Activated T-cell treated with anti-CD3 and anti-CD28 coated beads, Interleukin-2, amount 50 U/mL, for 48 hours (primary cell): ENCODE measurements at places on chromosomes 1 and 21.

- no peak for DNase-seq
These were observed 356.4 kb upstream of the PLXNA2 start for GRCh38 chr1:208600456-208601190.

DNA sequence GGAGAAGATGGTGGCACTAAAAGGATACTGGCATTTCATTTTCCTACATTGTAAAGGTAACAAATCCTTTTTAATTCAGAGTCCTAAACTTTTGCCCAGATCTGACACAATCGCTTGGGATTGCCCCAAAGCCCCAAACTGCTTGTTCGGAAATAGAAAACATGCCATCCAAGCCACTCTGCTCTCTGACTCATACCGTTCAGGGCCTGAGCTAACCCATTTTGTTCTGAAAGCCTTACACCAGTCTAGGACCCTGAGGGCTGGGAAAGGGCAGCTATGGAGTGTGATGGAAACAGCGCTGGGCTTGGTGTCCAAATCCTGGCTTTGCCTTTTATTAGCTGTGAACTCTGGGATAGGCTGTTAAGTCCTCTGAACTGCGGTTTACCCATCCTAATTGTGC is 159.4 kb upstream of the UBE2U start:
- no peak for DNase-seq

DNA sequence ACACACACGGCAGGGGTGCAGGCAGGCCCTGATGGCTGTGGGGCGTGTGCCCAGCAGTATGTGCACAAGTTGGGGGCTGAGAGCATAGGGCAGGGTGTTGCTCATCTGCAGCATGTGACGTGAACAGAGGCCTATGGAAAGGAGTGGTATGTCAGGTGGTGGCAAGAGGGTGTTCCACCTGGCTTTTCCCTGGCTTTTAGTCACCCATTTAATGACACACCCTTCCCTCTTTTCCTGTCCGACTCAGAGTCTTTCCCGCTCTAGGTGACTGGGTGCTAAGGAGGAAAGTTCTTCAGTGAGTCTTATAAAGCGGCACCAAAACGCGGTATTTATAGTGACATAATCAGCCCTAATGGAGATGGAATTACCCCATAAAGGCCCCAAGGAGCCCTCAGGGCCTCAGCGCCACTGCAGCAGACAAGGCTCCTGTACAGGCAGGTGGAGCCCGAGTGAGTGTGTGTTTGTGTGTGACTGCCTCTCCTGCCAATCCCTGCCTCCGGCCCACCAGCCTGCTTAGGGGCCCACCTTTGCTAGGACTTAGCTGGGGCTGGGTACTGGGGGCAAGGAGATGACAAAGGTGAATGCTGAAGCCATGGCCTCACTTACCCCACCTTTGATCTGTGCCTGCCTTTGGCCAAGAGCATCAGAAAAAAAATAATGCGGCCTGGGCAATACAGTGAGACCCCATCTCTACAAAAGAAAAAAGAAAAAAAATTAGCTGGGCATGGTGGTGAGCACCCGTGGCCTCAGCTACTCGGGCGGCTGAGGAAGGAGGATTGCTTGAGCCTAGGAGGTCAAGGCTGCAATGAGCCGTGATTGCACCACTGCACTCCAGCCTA is 3.3 kb upstream of the EPHA2 start:
- DNase-seq: no peak

DNA sequence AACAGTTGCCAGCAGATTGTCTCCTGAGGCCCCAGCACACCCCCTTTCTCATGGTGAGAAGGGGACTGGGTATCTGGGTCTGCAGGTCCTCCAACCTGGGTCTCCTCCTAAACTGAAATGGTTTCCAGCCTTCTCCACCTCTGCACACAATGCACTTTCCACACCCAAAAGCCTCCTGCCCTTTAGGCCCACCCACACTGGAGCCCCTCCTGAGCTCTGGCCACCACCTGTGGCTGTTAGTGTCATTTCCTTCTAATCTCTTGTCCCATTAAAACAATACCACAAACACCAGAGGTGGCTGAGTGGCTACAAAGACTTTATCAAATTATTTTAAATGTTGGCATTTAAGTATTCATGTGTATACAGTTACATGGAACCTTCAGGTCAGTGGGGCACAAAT is 11.5 kb downstream of the GPR3 start:
- DNase-seq: no peak

DNA sequence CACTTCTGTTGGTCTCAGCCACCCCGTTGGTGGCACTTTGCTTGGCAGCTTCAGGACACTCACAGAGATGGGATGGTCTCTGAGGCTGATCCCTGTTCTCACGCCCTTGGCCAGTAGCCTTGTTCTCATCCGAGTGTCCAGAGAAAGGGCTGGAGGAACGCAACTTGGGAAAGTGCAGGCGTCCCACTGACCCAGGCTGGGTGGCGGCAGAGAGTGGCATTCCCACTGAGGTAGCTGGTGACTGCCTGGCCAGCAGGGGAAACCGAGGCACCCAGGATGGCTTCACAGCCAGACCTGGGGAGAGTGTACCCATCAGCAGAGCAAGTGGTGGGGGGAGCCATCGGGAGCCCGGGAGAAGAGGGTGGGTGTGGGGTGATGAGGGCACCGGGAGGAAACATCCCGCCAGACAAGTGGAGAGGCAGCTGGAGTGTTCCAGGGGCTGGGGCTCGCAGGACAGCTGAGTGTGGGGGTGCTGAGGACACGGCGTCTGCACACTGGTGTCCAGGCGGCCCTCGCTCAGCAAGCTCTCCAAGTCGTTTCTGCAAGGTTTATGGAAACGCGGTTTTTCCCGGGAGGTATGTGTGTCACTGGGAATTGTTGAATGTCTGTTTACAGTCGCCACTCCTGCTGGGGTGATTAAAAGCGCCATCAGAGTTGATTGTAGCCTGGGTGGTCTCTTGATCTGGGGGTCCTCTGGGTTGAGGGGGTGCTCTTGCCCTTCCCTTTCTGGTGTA is 97.8 kb downstream of the SIK1 start:
- DNase-seq: no peak

GRCh38 chr1:59788825-59789224 is 25.9 kb upstream of the HOOK1 start:
- DNase-seq: no peak

DNA sequence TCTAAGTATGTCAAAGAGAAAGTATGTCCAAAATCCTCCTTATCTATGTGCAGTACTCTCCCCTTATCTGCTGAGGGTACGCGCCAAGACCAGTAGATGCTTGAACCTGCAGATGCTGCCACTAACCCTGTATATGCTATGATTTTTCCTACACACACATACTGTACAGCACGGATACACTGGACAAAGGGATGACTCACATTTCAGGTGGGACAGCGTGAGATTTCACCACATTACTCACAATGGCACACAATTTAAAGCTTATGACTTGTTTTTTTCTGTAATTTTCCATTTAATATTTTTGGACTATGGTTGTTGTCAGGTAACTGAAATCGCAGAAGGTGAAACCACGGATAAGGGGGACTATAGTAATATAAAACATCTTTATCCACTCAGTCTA is 4.1 kb downstream of the ORC1 start:
- DNase-seq: no peak

DNA sequence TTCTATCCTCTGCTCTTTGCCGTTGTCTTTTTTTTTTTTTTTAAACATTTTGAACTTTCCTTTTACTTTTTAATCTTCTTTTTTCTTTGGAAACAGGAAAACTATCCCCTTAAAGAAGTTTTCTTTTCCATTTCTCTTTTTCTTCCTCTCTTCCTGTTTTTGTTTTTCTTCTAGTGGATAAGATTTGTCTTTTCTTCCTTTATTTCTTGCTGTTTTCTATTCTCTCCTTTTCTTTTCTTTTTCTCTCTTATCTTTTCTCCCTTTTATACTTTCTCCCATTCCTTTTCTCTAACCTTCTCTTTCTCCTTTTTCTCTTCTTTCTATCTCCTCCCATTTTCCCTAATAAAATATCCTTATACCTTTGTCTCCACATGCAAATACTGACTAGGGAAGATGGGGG is 46.2 kb downstream of the PEX14 start:
- DNase-seq: no peak

DNA sequence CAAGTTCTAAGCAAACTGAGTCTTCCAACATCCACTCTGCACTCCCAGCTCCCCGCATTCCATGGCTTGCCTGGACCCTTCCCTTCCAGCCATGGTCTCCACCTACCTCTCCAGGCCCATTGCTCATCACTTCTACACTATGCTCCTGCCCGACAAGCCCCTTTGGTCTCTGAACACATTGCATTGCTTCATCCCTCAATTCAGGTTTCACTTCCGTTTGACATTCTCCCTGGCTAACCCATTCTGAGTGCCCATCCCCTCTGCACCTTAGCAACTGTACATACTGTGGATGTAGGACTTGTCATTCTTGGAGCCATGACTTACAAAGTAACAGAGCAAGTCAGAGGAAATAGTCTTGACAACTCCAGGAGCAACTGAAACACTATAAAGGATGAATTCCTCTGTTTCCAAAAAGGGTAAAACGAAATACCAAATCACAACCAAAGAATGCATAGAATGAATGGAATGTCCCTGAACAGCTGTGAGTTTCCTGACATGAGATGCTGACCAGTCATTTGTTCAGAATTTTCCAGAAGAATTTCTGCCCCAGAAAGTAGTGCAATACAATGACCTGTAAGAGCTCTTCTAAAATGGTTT is 66.7 kb downstream of the KCNJ6 start:
- DNase-seq: no peak

- no peak for DNase-seq
These were observed 186.3 kb downstream of the NFIA start for GRCh38 chr1:61268546-61269240.

GRCh38 chr1:151514366-151514765 is 3.2 kb downstream of the CGN start:
- DNase-seq: no peak

DNA sequence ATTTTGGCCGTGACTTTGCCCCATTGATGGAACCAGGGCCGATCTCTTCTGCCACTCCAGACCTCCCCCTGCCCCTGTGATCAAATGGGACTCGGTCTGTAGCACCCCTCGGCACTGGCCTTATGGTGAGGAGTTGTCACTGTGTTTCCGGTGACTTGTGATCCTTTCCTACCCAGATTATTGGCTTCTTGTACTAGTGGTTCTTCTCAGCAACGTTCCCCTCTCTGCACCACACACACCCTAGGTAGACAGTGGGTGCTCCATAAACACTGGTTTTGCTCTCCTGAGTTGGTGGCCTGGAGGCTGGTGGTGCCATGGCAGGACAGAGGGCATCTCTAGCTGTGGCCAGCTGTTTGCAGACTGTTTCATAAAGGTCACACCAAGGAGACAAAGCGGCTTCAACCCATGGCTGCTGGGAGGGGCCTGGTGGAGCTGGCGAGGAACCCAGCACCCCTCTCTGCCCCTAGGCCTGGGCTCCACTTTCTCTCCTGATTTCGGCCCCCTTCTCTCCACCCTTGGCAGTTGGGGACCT is 50.7 kb downstream of the DHRS3 start:
- no peak for DNase-seq

GRCh38 chr1:219555031-219555692 is 57.7 kb downstream of the ZC3H11B start:
- no peak for DNase-seq

DNA sequence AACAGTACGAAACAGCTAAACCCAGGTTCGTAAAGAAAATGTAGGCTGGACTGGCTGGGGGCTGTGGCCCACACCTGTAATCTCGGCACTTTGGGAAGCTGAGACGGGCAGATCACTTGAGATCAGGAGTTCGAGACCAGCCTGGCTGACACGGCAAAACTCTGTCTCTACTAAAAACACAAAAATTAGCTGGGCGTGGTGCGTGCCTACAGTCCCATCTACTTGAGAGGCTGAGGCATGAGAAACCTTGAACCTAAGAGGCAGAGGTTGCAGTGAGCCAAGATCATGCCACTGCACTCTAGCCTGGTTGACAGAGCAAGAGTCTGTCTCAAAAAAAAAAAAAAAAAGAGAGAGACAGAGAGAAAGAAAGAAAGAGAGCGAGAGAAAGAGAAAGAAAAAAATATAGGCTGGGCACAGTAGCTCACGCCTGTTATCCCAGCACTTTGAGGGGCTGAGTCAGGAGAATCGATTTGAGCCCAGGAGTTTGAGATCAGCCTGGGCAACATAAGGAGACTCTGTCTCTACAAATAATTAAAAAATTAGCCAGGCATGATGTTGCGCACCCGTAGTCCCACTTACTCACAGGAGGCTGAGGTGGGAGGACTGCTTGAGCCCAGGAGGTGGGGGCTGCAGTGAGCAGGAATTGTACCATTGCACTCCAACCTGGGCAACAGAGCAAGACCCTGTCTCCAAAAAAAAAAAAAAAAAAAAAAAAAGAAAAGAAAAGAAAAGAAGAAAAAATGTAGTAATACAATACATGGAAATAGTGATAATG is 35.7 kb downstream of the CAPZB start:
- DNase-seq: no peak

DNA sequence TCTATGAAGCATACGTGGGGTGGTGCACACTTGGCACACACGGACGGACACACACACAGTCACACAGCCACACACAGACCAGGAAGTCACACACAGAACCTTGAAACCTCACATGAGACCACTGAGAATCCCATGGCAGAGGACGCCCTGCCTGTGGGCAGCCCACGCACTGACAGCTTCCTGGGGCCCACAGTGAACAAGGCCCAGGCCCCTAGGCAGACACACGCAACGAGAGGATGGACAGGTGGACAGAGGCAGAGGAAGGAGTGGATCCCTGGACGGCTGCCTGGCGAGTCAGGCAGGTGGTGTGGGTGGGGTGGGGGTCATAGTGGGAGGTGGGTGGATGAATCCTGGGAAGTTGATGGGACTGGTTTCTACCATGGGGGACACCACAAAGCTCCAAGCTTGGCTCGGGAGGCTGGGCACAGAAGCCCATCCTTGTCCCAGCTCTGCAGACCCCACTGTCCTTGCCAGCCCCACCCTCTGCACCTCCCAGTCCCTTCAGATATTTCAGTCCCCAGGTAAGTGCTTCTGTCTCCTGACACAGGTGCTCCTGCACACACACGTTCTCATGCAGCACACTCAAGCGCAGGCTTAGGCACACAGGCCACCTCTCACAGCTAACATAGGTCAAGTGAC is 49.1 kb downstream of the WNT9A start:
- DNase-seq: peak; percentile 17

DNA sequence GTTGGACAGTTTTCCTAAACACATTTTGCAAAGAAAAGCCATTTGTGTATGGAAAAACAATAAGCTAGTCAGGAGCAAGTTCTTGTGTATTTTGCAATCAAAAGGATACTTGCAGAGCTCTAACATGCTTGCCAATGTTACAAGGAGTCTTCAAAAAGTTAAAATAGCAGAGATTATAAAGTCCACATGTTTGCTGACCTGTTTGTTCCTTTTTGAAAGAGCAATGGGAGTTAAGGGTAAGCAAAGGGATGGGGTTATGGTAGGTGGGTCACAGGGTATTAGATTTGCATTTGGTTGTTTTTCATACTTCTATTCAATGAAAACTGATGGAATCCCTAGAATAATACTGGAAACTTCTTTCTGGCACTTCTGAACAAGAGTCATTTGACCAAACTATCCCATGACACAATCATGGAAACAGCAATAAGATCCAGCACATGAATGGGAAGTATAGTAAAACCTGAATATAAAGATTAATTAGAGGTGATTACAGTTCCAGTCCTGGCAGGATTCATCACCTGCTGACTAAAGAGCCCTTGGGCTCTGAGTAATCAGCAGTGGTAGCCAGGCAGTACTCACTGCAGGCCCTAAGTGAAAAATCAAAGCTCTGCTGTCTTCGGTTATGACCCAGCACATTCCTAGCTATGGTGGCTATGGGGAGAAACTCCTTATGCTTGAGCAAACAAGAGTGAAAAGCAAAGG is 27.1 kb upstream of the ZC3H11B start:
- no peak for DNase-seq

GRCh38 chr1:248376916-248377315 is 1.4 kb downstream of the OR2T6 start:
- no peak for DNase-seq
